Fibroblast of the conjunctiva (primary cell): ENCODE measurements at places on chromosomes 4 and X.
A peak's percentile ranks its signal among the peaks of the same experiment; 100 is the strongest.

DNA sequence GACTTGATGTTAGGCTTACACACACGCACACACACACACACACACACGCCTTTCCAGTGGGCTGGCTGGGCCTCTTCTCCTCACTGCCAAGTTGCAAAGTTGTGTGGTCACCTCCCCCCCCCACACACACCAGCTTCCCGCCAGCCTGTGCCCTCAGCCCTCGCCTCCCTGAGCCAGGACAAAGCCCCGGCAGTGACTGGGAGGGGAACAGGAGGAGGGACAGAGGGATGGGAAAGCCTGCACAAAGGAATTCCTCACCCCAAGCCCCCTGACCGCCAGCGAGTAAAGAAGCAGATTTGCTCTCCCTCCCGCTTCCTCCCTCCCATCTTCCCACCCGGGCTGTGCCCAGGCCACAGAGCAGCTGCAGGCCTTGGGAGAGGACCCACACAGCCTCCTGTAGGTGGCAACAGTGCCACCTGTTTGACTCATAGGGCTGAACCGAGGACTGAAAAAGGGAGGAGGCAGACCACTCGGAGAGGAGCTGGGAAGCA is at the start of gene GDPD2:
Gene GDPD2 (plus strand): TSS at position 464 of the 491 bp plus-strand sequence. CDS start 1,671 bp downstream, outside the sequence.
- DNase-seq = no peak

DNA sequence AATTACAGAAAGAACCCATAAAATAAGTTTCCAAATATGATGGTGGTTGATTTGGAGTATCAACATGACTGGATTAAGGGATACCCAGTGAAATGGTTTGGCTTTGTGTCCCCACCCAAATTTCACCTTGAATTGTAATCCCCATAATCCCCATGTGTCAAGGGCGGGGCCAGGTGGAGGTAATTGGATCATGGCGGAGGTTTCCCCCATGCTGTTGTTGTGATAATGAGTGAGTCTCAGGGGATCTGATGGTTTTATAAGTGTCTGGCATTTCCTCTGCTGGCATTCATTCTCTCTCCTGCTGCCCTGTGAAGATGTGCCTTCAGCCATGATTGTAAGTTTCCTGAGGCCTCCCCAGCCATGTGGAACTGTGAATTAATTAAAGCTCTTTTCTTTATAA is 39.1 kb downstream of the WDFY3 start:
- DNase-seq = no peak

DNA sequence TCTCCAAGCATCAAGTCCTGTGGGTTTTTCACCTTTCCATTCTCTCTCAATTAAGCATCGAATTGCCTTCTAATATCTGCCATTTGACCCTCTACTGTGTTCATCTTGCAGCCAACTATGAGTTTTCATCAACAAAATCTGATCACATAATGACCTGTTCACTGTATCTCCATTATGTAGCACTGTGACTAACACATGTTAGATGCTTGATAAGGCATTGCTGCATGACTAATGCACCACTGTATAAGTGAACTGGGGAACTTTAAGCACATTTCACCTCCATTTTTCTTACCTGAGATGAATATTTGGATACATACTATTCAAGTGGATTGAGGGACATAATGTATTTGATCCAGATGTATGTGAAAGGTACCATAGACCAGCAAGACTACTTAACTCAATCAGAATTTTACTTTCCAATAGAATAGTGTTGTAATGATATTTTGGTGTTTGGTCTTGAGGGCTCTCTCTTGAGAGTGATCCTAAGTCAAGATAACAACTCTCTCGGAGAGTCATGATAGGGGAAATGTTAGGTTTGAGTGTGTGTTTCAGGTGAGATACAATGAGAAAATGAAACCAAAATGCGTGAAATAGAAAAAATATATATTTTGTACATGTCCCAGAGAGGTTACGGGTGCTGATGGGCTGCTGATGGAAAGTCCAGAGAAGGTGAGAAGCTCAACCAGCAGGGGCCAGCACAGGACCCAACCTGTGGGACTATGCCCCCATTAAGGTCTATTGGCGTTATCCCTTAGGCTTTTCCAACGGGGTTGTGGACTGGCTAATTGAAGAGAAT is 60.2 kb upstream of the HS3ST1 start:
- DNase-seq = no peak

GRCh38 chr4:62640296-62640695 is 1440.2 kb downstream of the ADGRL3 start:
- DNase-seq = no peak

GRCh38 chr4:54941994-54942552 is 183.3 kb downstream of the KDR start:
- no peak for DNase-seq

- DNase-seq = no peak
Observed at GRCh38 chrX:15567886-15568616, 32.7 kb downstream of the ACE2 start.

- peak; percentile 30 for DNase-seq
Observed at GRCh38 chr4:145840162-145840768, 98.4 kb downstream of the ZNF827 start.

- no peak for DNase-seq
Observed at GRCh38 chr4:34615315-34615714, 1629.0 kb downstream of the ARAP2 start.

GRCh38 chr4:78990938-78991810 is 51.9 kb upstream of the PAQR3 start:
- DNase-seq = no peak
